ENCODE measurements at places on chromosomes 13 and 19.

DNA sequence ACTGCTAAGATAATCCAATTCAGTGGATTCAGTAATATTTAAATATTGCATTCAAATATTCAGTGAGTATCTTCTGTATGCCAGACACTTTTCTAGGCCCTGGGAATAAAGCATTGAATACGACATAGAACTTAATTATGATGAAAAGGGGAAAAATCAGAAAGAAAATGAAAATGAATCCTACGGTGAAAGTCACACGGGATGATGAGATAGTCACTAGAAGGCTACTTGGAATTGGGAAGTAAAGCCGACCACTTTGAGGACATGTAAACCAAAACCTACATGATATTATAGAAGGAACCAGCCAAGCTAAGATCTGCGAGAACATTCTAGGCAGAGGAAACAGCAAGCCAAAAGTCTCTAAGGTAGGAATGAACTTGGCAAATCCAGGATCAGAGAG is 10.1 kb downstream of the DPY19L3 start:
- DNase-seq = no peak

- DNase-seq = no peak
These were observed 68.6 kb downstream of the RASA3 start for GRCh38 chr13:114063545-114064449.

DNA sequence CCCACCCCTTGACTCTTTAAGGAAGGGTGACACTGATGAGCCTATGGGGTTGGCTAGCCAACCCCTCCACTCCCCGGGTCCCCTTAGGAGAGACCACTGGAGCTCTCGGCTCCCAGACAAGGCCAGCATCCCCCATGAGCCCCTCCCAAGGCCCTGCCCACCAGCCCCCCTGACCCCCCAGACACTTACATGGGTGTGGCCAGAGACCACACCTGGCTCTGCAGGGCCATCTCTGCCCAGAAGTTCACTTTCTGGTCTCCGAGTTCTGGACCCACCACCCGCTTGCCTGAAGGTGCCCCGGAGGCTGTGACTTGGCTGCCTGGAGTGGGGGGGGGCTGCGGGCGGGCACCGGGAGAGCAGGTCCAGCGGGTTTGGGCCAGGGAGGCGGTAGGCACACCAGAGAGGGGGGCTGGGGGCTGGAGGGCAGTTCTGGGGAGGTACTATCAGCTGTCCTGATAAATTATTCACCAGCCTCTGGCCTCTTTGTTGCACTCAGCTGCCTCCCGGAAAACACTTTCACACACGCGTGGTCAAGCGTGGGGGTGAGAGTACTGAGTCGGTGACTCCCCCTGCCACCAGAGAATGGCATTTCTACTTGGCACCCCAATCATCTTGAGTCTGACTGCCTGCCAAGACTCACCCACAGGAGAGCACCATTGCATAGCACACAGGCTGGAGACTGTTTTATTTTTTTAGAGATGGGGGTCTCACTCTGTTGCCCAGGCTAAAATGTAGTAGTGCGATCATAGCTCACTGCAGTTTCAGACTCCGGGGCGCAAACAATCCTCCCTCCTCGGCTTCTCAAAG is at the start of gene PALM3:
PALM3 (minus strand) TSS at position 326 of the 807 bp plus-strand sequence; CDS start at position 230, 96 bp downstream.
- DNase-seq = no peak

DNA sequence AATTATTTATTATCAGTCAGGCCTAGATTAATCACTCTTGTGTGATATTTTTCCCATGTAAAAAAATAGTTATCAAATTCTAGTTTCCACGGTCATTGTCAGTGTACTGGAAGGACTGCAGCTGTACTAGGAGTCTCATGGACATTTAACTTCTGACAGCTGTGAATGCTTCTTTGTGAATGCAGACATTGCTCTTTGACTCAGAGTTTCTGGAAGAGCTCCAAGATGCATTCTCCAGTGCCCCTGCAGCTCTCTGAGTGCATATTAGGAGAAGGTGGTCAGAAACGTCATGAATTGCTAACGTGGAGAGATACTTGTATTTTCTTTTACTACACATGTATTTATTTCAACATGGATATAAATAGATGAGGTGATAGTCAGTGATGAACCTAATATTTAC is 9.7 kb upstream of the SLITRK5 start:
- DNase-seq = no peak

- DNase-seq = no peak
These were observed 2151.4 kb upstream of the PCDH20 start for GRCh38 chr13:63567031-63567430.

DNA sequence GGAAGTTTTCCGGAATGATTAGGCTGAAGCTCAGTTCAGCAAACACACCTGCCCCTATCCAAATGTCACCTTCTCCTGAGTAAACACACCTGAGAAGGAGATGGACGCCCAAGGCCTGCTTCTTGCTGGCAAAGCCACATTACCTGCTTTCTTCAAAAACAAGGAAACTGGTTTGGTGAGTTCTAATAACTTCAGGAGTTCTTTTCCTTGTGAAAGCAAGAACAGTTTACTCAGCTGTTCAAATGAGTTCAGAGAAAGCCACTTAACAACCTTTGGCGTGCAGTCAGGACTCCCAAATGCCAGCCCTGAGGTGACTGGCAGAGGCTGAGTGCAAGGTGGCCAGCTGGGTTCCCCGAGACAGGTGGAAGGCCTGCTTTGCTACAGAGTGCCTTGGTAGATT is 160.5 kb downstream of the STK24 start:
- no peak for DNase-seq

GRCh38 chr13:107458269-107458668 is 757.1 kb downstream of the LIG4 start:
- no peak for DNase-seq

DNA sequence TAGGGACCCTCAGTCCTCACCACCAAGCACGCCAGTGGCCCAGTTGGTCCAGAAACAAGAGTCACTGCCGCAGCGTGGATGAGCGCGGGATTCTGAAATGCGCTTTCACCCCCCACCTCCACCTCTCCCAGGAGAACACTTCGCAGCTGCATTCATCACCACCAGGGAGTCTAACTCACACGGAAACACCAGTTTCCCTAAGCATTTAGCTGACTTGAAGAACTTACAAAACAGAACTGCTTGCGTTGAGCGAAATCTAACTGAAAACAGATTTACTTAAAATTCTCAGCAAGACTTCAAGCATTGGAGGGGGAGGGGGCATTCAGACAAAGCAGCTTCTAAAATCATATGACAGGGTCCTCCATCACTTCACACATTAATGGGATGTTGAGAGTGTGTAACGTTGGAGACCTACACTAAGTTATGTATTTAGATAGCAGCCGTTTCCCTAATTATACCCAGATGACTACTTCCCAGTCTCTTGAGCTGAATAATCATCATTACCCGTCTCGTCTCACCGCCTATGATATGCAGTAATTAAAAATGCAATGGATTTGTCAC is 258.2 kb upstream of the IRS2 start:
- DNase-seq = no peak

GRCh38 chr13:60572003-60572798 is 175.2 kb downstream of the TDRD3 start:
- DNase-seq = no peak

DNA sequence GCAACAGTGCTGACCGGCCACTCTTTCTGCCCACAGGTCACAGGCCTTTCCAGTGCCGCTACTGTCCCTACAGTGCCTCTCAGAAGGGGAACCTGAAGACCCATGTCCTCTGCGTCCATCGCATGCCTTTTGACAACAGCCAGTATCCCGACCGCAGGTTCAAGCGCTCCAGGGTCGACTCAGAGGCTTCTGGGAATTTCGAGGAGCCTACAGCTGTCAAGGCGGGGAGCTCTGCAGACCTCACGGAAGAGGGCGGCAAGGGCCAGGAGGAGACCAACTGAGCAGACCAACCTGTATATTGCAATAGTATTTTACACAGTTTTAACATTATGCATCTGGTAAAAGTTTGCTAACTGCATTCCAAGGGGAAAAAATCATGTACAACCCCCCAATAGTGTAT is 338.5 kb downstream of the ZNF536 start:
- no peak for DNase-seq

DNA sequence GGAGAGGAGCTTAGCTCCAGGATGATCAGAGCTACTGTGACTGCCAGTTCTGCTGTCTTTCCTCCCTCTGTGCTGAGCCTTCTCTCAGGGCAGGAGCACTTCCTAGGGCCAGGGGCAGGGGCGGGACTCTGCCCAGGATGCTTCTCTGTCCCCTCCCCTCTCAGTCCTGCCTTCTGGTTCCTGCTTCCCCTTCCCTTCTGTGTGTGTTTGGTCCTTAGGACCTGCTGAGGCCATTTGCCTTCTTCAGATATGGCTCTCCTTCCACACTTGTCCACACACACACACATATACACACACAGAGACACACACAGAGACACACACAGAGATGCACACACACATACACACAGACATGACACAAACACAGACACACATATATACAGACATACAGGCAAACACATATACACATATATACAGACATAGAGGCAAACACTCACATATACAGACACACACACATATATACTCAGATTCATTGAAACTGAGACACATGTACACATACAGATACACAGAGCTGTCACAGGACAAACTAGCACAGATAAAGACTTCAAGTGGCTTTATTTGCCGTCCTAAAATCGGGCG is 22.0 kb upstream of the CD177 start:
- DNase-seq = no peak

- no peak for DNase-seq
These were observed 186.9 kb upstream of the UBL3 start for GRCh38 chr13:30037306-30037705.

DNA sequence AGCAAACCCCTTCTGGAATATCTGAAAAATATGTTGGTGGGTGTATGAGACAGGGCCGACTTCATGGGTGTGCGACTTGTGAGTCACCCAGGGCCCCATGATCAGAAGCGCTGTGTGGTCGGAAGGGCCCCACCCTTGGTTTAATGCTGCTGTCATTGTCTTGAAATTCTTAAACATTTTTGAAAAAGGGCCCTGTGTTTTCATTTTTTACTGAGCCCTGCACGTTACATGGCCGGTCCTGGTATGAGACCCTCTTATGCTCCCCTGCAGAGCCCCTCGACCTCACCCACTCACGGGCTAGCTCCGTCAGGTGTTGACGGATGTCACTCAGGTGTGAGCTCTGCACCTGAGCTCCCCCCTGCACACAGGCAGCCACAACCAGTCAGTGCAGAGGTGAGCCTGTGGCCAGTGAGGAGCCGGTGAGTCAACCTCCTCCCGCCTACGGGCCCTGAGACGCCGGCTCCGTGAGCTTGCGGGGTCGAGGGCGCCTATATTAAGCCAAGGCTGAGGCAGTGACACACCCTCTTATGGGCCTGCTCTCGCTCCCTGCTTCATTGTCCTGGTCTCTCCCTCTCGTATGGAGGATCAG is 27.7 kb downstream of the GADD45B start:
- DNase-seq = peak; percentile 50

DNA sequence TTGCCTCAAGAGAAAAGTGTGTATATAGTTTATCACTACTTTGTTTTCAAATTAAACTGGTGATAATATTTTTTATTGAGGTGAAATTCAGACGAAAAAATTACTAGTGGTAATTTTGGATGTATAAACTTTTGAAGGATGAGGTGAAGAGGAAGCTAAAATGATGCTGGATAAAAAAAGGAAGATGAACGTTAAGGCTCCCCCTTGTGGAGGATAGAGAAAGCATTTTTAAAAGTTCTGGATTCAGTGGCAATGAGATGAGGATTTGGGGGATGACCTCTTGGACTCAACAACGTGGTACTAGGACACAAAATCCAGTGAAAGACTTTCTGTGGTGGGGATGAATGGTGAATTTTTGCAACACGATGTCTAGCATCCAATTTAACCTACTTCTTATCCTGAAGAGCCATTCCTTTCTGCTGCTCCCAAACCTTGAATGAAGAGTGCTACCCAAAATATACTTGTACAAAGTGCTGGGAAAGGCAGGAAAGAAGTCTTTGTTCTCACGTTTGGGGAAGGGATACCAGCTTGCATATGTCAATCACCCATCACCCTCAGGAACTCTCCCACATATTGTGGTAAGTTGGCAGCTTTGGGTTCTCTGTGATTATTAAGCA is 7.3 kb upstream of the SIGLEC5 start:
- no peak for DNase-seq

DNA sequence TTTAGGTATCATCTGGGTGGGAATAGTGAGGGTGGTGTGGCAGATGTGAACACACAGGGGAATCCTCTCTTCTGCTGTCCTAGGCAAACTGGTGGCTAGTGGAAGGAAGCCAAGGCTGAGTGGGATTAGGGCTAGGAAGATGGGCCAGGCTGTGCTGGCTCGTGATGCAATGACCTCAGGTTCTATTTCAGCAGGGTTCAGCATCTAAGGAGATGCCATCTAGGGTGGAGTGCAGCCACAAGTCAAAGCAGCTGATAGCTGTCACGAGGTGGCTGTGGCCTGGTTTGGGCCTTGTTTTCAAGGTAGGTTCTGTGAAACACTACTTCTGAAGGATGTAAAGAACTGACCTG is 21.6 kb downstream of the ARL11 start:
- DNase-seq = no peak

- no peak for DNase-seq
These were observed 77.5 kb upstream of the MIR17HG start for GRCh38 chr13:91270031-91270430.

GRCh38 chr19:16361926-16362325 is 37.3 kb downstream of the KLF2 start:
- no peak for DNase-seq

DNA sequence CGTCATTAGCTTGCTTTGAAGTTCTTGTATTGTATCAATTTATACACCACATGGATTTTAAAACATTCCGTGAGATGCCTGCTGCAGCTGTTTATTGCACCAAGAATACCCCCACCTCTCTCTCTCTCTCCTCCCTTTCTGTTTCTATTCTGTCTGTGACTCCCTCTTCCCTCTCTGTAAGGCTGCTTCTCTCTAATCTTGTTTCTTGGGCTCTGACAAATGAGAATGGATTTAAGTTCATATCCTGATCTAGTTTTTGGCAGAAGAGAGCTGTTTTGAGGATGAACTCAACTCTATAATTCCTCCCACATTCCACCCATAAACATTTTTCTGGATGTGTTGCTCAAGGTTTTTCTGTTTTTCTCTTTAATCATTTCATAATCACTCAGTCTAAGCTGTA is 144.3 kb upstream of the FRY start:
- DNase-seq = no peak

Measured in T-helper 2 cell (primary cell).